ENCODE measurements at places on chromosomes 5 and 9.

DNA sequence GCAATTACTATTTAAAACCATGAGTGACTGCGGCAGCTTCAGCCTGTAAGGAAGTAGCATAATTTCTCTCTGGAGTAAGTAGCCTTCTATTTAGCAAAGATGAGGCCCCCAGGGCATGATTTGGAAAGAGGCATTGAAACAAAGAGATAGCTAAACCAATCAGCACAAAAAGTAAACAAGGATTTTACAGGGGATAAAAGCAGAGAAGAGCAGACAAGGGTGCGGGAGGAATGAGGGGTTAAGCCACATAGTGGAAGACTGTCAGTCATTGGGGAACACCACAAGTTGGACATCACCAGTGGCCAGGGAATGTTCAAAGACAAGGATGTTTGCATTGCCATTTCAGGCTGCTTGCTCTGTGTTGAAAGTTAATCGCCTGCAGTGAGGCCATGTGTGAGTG, 24.0 kb upstream of the C5orf63 start:
- no peak for DNase-seq

DNA sequence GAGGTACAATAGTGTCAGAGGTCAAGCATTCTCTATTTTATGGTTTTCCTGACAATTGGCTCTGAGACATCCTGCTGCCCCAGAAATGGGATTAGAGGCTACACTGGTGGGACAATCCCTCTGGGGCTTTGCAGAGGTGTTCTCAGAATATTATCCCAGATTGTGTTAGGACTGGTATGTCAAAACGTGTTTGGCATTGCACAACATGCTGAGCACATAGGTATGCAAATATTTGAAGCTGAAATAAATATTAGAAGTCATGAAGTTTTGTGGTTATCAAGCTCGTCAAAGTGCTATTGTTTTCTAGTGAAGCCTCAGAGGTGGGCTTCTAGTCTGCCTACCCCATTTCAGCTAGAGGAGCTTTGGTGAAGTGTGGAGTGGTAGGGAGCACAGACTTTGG, 304.4 kb downstream of the MAN2A1 start:
- no peak for DNase-seq

- DNase-seq = no peak
Measured at GRCh38 chr9:92265154-92265553, 28.3 kb downstream of the IARS1 start.

DNA sequence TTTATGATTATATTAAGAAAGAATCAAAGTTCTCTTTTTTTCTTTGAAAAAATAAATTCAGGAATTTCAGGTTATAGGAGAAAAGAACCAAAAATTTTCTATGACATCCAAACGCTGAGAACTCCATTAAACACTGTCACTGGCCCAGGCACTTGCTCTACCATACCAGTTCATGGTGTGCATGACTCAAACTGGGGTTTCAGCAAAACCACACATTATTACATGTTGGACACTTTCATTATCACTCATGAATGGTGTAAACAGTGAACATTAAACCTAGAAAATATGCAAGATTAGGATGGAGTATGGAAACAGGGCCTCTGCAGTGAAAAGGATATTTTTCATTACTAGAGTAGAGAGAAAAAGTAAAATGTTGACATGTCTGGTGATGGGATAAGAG, 369.9 kb upstream of the FAM174A start:
- DNase-seq = no peak

- DNase-seq = no peak
Measured at GRCh38 chr5:169176709-169177694, 123.9 kb downstream of the SLIT3 start.

- DNase-seq = no peak
Measured at GRCh38 chr5:78675956-78676730, 27.6 kb upstream of the LHFPL2 start.

- no peak for DNase-seq
Measured at GRCh38 chr9:137127301-137128157, 11.4 kb upstream of the GRIN1 start.

DNA sequence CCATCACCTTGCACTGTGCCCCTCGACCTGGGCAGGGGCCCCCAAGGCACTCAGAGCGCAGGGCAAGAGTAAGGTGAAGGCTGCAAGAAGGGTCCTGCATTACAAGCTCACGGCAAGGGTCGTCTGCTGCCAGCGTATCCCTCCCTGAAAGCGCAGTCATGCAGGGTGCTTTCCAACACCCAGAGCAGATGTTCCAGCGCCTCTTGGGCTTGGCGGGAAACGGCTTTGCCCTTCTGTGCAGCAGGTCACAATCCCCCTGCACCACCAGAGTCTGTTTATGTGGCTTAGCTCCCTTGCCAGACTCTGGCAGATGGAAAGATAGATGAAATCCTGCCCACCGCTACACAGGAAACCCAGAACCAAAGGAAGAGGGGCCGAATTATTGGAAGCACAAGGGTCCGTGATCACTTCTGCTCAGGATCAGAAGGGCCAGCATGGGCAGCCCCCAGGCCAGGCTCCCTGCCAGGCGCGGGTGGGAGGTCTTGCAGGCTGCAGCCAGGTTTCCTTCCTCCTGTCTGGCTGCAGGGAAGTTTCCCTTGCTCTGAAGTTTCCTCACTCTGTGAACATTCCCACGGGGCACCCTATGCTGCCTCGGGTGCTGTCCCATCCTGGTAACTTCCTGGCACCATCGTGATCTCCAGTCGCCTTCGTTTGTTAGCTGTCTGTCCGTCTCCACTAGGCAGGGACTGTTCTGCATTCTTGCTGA, 132.2 kb downstream of the ZNF354C start:
- no peak for DNase-seq

DNA sequence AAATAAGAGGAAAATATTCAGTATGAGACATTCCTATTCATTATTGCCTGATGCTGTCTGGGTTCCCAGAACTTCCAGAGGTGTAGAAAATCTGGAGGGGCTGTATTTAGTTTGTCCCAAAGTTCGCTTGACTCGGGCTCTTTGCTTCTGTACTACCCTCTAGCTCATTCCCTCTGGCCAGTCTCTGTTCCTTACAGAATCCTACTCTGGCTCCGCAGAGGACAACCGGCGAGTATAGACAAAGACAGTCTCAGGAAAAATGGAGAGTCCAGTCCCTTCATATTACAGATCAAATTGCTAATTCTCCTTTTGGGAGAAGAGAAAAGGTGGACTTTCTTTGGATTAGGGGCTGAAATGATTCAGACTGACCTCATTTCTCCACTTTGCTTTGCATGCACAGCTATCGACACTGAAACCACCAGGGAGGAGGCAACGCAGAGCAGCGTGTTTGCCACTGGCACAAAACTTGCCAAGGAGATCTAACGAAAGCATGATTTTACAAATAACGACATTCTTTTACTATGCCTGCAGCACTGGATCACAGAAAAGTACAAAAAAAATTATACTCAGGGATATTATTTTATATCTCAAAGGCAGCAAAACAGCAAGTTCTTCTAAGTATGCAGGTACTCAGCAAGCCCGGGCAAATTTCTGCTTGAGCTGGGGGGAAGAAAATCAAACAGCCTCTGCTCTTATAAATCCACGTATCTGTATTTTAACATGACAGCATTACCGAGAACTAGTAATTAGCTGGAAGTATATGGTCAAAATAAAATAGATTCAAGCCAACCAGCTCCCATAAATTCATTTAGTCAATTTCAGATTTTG, 279.7 kb downstream of the NPR3 start:
- DNase-seq = no peak

DNA sequence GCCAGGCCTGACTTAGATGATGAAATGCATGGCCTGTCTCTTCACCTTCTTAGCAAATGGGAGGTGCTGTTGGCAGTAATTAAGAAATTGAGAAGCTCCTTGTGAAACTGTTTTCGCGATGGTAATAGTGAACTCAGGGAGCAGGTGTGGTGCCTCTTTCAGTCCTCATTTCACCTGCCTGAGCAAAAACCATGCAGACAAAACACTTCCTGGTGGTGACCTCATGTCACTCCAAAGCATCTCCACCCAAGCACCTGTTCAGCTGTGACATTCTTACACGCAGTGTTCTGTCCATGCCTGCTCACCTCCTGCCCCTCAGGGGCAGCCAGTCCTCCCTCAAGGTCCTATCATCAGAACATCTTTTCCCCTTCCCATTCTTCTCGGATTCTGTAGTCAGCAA, 146.5 kb downstream of the CD180 start:
- no peak for DNase-seq

DNA sequence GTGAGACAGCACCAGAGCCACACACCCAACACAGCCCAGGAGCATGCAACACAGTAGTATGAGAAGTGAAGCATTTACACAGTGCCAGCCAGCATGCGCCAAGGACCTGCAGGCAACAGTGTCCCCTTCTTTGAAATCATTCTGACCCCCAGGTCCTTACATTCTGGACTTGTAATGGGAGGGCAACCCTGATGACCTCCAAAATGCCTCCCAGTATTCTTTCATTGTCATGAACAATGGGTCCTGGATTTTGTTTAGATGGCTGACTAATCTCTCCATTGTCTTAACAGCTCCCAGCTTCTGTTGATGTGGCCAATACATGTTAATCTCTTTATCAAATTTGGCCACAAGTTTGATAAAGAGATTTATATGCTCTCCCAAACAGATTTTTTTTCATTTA, 417.1 kb downstream of the DMRTA1 start:
- no peak for DNase-seq

DNA sequence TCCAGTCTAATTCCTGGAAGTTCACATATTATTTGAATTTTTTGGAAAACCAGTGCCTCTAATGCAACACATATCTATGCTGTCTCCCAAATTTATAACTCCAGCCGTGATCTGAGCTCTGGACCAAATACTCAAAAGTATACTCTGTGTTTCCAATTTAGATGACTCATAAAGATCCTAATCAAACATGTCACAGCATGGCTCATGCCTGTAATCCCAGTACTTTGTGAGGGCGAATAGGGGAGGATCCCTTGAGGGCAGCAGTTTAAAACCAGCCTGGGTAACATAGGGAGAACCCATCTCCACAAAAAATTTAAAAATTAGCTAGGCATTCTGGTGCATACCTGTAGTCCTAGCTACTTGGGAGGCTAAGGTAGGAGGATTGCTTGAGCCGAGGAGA, 388.0 kb downstream of the CDH12 start:
- DNase-seq = no peak

DNA sequence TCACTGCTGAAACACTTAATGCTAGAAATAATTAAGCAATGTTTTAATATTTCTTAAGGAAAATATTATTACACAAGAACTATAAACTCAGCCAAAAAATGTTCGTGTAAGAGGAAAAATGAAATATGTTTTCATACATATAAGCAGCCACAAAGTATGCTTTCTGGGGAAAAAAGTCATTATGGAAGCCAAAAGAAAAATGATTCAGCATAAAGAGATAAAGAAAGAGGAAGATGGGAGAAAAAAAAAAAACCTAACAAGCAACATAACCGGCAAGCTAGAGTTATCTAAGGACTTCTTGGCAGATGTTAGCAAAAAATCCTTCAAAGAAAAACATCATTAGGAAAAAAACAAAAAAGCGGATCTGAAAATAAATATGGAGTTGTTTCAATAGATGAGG, 179.1 kb downstream of the MUSK start:
- no peak for DNase-seq

DNA sequence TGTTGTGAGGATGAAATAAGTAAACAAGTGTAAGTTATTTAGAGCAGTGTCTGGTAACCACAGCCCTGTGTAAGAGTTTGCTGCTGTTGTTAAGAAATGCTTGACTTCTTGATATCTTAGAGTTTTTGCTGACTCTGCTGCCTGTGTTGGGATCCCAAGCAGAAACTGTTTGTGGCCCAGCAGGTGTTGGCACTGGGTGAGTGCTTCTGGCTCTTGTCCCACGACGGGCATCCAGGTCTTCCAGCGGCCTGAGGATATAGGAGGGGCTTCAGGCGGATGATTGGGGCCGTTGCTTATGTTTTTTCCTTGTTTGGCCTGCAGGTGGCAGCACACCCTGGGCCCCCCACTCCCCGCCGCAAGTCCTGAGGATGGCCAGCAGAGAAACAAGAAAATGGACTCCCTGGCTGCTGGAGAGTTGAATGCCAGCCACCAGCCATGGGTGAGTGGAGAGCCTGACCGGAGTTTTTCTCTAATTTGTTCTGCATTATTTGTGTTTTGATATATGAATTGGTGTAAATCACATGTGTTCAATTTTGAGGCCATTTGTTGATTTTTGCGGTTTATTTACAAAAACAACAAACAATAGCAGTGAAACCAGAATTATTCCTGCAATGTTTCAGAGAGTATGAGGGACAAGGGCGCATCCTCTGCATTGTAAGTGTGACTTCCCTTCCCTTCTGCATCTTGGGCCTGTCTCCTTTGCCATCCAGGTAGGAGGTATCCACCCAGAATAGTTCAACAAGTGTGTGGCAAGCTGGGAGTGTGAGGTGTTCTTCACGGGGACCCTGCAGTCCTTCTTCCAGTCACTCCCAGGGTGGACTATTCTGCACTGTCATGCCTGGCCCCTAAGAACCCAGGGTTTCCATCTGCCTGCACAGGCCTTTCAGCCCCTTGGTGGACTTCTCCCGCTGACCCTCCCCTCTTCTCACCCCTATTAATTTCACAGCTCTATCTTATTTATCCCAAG, 50.3 kb downstream of the SLC22A5 start:
- DNase-seq = peak; percentile 42

- peak; percentile 48 for DNase-seq
Measured at GRCh38 chr5:140357726-140358093, 2.3 kb upstream of the SLC4A9 start.

DNA sequence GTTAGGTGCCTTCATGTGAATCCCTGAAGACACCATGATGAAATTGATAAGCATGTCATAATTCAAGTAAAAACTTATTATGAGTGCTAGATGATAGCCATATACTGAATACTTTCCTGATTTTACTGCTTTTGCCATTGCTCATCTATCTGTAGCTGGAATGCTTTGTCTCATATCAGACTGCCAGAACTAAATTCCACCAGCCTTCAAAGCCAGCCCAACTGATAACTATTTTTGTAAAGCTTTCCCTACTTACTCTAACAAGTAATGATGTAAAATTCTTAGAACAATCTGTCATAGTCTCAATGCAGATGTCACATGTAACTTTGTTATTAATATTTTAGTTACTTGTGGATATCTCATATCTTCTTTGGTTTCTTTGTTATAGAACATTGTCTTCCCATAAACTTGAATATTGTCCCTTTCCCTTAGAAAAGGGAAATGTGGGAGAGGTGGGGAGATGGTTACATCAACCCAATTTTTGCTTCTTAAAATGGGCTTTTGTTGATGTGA, 128.3 kb downstream of the ZCCHC7 start:
- no peak for DNase-seq

- DNase-seq = peak; percentile 8
Measured at GRCh38 chr5:52799358-52799982, 11.8 kb downstream of the ITGA1 start.

- no peak for DNase-seq
Measured at GRCh38 chr5:128083811-128084227, 253 bp downstream of the SLC12A2 start.

DNA sequence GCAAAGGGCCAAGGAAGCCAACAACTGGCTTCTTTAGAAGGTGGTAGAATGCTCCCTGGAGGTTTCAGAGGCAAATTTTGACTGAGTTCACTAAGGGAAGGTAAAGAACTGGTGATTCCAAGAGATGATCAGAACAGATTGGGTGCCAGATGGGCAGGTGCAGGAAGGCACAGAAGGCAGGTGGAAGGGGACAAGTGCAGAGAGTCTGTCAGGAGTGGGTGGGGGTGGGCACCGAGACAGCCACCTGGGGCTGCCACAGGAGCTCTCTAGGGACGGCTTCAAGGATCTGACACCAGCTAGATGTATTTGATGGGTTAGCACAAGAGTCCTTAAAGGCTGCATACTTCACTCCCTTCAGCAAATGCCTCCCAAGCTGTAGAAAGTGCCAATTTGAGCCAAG, 207.3 kb downstream of the PTTG1 start:
- no peak for DNase-seq

- no peak for DNase-seq
Measured at GRCh38 chr5:14745188-14745563, 80.7 kb downstream of the OTULIN start.

- DNase-seq = no peak
Measured at GRCh38 chr9:117083559-117083958, 331.3 kb downstream of the ASTN2 start.

- no peak for DNase-seq
Measured at GRCh38 chr9:3238236-3238635, 287.6 kb downstream of the RFX3 start.

Data from stimulated activated CD4-positive, alpha-beta T cell treated with anti-CD3 and anti-CD28 coated beads, Interleukin-15, amount 100 ng/mL, for 1 hour (primary cell).